Mesothelial cell of epicardium (in vitro differentiated cells): ENCODE measurements at places on chromosomes 6 and 20. TPM values are rescaled to one million over a fixed set of nuclear protein-coding genes. Genes with fewer than 3 reads are reported as not detected.

DNA sequence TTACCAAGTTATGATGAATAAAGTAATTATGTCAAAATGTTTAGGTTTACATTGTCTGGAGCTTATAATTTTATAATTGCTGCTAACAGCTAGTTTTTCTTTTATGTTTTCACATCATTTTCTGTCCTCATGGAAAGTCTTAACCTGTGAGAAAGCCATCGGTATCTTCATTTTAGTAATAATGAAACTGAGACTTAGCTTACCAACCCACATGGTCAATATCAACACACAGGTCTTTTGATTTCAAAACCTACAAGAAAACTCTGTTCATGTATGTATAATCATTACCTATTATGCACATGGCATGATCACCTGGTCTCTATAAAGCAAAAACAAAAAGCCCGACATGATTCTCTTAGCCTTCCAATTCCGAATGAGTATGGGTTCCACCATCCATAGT, 61.9 kb downstream of the KCNQ5 start:
- H3K36me3 ChIP-seq, result peaks cover 2% of the 10 kb centered on the region
- peaks cover 1% of the 10 kb centered on the region for H3K4me1 ChIP-seq
- H3K27ac ChIP-seq, result no peak overlapping the region
- DNase-seq, result no peak
- no peak overlapping the region for H3K4me3 ChIP-seq
- H3K27me3 ChIP-seq, result no peaks in the 10 kb centered on the region

DNA sequence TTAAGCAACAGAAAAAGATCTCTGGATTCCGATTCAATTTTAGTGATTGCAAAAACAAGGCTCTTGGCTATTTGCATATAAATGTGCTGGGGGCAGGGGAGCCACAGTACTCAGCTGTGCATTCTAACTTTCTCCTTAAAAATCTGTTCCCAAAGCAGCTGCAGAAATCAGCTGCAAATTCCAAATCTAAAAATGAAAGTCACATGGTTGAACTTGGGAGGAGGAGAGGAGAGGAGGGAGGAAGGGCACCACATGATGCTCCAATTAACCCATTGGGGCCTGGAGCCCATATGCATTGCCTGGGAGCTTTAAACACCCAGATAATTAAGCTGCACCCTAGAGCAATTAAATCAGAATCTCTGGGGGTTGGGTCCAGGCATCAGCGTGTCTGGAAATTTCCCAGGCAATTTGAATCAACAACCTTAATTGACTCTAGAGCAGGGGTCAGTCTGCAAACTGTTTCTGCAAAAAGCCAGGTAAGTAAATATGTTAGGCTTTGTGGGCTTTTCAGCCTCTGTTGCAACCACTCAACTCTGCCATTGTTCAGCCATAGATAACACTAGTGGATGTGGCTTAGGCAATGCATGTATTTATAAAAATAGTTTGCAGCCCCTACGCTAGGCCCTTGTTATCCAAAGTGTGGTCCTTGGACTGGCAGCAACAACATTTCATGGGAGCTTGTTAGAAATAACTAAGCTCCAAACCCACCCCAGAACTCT, 508.1 kb downstream of the KIF16B start:
- no peak overlapping the region for H3K4me3 ChIP-seq
- no peak for DNase-seq
- no peaks in the 10 kb centered on the region for H3K27me3 ChIP-seq
- no peaks in the 10 kb centered on the region for H3K36me3 ChIP-seq
- H3K4me1 ChIP-seq, result peaks cover 34% of the 10 kb centered on the region
- H3K27ac ChIP-seq, result peak overlapping the region; percentile 37

GRCh38 chr6:144264270-144265060, 20.7 kb upstream of the UTRN start:
- H3K4me1 ChIP-seq, result peaks cover 31% of the 10 kb centered on the region
- no peaks in the 10 kb centered on the region for H3K36me3 ChIP-seq
- no peaks in the 10 kb centered on the region for H3K27me3 ChIP-seq
- H3K27ac ChIP-seq, result peak overlapping the region; percentile 98

- H3K4me1 ChIP-seq, result peaks cover 16% of the 10 kb centered on the region
- peaks cover 31% of the 10 kb centered on the region for H3K27me3 ChIP-seq
- H3K4me3 ChIP-seq, result no peak overlapping the region
- no peak overlapping the region for H3K27ac ChIP-seq
- no peak for DNase-seq
These were observed 2.1 kb upstream of the TBXT start for GRCh38 chr6:166169549-166170421.

- H3K36me3 ChIP-seq, result no peaks in the 10 kb centered on the region
- H3K27ac ChIP-seq, result peak overlapping the region; percentile 72
- H3K4me1 ChIP-seq, result peaks cover 12% of the 10 kb centered on the region
- DNase-seq, result no peak
- H3K4me3 ChIP-seq, result peak overlapping the region; percentile 30
These were observed 2.6 kb upstream of the IPCEF1 start for GRCh38 chr6:154359161-154359574.

DNA sequence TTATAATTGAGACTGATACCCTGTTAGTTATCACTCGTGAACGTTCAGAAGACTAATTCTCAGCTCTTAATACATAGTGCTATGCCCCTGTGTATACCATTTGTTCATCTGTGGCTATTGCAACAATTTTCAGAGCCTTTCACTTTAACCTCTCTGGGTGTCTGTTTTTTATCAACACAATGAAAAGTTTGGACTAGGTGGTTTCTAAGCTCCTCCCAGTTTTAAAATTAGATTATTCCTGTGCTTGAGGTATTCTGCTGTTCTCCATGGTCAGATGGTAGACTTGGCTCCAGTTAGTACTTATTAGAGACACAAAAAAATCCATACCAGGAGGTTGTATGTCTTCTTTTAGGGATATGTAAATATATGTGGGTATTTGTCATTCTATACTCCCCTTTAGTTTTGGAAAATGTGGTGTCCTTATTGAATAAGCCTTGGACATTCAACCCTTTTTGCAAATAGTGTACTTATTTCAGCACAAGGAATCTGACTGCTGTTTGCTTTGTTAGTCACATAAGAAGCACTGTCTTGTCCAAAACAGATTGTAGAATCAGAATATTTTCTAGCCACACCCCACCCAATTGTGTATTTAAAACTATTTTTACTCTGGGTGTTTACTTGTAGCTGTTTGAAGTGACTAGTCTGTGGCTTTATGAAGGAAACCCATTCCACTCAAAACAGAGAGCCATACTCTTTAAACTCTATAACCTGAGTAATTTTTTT, 2.0 kb upstream of the COL10A1 start:
- H3K4me3 ChIP-seq, result no peak overlapping the region
- DNase-seq, result no peak
- H3K4me1 ChIP-seq, result no peaks in the 10 kb centered on the region
- H3K27ac ChIP-seq, result no peak overlapping the region
- H3K36me3 ChIP-seq, result peaks cover 6% of the 10 kb centered on the region

Gene SALL4
- total RNA-seq, result 14.8 to 20.5 TPM (median 18.9 TPM) in 3 replicates

DNA sequence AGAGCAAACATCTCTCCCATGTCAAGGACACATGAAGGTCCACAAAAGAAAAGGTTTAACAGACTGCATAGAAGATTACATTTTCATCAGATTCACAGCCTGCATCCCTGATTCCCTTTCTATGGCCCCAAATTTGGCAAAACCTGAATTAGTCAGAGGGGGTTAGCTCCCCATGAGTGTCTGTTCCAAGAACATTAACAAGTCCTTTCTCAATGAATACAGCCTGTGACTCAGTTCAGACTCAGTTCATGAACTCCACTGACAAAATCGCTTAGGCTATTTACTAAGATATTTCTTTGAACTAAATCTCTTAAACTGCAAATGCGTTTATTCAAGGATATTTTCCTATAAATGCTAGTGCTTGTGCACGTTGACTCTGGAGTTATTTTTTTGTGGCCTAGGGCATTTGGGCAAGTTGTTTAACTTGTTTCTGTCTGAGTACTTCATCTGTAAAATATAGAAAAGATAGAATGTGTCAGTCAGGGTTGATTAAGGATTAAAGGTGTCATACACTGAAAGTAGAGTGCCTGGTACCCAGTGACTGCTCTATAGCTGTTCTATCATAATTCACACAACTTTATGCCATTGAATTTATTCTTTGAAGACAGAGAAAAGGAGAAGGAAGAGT, 422.6 kb downstream of the HTR1B start:
- H3K4me3 ChIP-seq, result no peak overlapping the region
- H3K4me1 ChIP-seq, result peaks cover 18% of the 10 kb centered on the region
- no peaks in the 10 kb centered on the region for H3K27me3 ChIP-seq
- peak overlapping the region; percentile 6 for H3K27ac ChIP-seq
- no peak for DNase-seq

Gene ESR1
- not detected in 3 replicates for total RNA-seq

- H3K27ac ChIP-seq, result peak overlapping the region; percentile 47
- H3K4me1 ChIP-seq, result peaks cover 44% of the 10 kb centered on the region
- H3K36me3 ChIP-seq, result peaks cover 2% of the 10 kb centered on the region
- no peak for DNase-seq
- peaks cover 1% of the 10 kb centered on the region for H3K27me3 ChIP-seq
These were observed 170.3 kb downstream of the TSHZ2 start for GRCh38 chr20:53142225-53143127.

GRCh38 chr20:38222231-38222922, 38.2 kb downstream of the KIAA1755 start:
- H3K27me3 ChIP-seq, result no peaks in the 10 kb centered on the region
- no peaks in the 10 kb centered on the region for H3K36me3 ChIP-seq
- H3K27ac ChIP-seq, result no peak overlapping the region
- peak; percentile 80 for DNase-seq

DNA sequence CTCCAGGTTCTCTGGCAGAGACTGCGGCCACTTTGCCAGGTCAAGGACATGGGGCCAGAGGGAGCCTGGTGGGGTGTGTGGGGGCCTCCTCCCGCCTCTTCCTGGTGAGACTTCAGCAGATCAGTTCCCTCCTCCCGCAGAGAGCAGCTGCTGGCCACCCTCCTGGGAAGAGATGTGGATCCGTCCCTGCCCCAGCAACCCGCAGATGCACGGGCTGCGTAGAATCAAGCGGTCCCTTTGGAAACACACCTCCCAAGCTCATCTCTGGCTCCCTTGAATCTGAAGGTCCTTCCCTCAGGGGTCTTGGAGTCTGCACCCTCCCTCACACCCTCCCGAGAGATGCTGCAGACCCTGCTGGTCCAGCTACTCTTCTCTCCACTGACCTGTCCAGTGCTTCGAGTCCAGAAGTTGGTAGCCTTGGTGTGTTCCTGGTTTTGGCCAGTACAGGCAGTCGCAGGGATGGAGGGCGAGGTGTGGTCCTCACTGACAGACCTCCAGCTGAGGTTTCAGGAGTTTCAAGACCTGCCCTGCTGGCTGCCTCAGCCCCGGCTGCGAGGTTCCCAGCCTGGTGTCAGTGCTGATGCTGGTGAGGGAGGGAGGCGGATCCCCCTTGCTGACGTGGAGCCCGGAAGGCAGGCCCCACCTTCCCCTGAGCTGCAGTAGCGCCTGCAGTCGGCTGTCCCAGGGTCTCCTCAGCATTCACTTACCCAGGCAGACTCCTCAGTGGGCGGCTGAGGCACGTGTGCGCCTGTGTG, at the start of gene NPBWR2:
TSS of gene NPBWR2 (minus strand) at position 585 of the 755 bp plus-strand sequence. CDS start 734 bp downstream, outside the sequence.
- no peak within 1 kb of the TSS for H3K27ac ChIP-seq
- H3K4me3 ChIP-seq, result no peak within 1 kb of the TSS
- H3K36me3 ChIP-seq, result no peaks in the 10 kb centered on the region
- peaks cover 34% of the 10 kb centered on the region for H3K27me3 ChIP-seq
- DNase-seq, result peak; percentile 39

Gene MAP1LC3A
- total RNA-seq, result 36.0 to 42.2 TPM (median 37.8 TPM) in 3 replicates

Gene CSTF1
- 36.8 to 43.5 TPM (median 40.9 TPM) in 3 replicates for total RNA-seq

DNA sequence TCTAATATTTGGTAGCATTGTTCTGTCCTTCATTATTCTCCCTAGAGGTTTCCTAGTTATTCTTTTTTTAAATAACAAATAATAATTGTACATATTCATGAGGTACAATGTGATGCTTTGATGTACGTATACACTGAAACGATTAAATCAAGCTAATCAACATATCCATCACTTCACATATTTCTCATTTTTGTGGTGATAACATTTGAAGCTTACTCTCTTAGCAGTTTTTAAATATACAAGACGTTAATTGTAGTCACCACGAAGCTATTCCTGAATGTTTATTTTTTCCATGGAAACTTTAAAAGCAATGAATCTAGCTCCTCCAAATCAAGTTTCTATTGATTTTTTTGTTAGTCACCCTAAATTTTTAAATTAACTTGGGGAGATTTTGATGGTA, 116.5 kb upstream of the PRND start:
- peaks cover 9% of the 10 kb centered on the region for H3K4me1 ChIP-seq
- H3K36me3 ChIP-seq, result no peaks in the 10 kb centered on the region
- no peak for DNase-seq

DNA sequence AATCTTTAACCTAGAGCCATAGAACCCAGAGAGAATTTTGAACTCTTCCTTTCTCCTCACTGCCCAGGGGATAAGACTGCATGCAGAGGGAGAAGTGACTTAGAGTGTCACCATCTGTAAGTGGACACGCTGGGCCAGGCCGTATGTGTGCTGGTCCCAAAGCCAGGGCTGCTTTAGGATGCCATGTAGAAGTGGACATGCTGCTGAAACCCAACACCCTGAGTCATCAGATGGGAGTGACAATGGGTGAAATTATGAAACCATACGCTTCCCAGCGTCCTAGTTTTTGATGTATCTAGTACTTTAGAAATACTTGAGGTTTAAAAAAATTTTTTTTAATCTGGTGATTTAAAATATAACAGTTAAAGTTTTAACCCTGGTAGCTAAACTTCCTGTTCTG, 191.1 kb downstream of the FNDC1 start:
- H3K4me1 ChIP-seq, result no peaks in the 10 kb centered on the region
- no peaks in the 10 kb centered on the region for H3K27me3 ChIP-seq
- H3K4me3 ChIP-seq, result no peak overlapping the region
- H3K36me3 ChIP-seq, result no peaks in the 10 kb centered on the region
- DNase-seq, result no peak
- no peak overlapping the region for H3K27ac ChIP-seq

Gene RBCK1
- 108 to 111 TPM (median 108 TPM) in 3 replicates for total RNA-seq
